ENCODE measurements at places on chromosomes 2 and 18.

DNA sequence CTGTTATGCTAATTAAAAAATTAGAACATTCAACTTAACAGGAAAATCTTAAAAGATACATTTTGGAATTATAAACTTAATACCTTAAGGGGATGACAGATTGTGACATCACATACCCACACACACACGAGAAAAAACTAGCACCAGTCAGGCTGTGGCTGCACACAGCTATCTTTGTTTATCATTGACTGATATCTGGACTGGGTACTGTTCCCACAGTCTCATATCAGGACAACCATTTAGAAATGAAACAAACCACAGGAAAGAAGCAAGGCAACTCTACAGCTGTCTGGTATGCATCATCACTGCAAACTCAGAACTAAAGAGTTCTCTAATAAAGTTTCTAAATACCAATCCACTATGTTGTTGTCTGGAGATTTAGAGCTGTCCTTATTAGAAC, 210.9 kb upstream of the SMAD7 start:
- no peak for DNase-seq

GRCh38 chr2:201786471-201786870, 5.7 kb upstream of the ALS2 start:
- DNase-seq = peak; percentile 35

DNA sequence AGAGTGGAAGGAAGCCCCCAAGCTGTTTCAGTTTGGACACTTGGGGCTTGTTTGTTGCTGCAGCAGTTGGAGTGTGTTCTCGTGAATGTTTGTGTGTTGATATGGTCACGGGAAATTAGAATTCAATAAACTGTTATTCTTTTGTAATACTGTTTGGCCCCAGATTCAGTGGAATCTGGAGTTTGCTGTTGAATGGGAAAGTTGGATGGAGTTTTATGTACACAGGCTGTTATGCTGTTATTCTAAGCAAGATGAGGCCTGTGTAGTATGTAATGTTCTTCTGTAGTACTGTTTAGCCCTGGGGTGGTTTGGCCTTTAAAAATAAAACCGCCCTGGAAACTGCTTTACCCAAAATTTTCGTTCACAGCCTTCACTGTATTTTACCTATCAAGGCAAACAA, 810.4 kb upstream of the HS6ST1 start:
- DNase-seq = no peak

DNA sequence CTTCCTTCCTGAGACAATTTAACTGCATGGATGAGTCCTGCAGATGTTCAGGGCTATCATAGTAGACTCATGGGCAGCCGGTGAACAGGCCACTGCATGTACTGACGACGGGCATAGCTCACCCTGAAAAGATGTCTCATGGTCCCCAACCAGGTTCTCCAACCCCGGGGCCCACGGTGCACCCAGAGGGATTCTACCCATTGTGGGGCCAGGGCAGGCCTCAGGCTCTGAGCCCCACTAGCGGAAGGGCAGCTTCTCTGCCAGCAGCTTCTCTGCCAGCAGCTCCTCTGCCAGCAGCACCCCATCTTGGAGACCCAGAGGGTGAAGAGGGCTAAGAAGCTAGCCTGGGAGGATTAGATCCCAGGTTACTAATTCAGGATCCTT, 3.2 kb upstream of the CNNM4 start:
- DNase-seq = no peak

- no peak for DNase-seq
Observed at GRCh38 chr2:186573531-186573930, 16.3 kb upstream of the ITGAV start.

DNA sequence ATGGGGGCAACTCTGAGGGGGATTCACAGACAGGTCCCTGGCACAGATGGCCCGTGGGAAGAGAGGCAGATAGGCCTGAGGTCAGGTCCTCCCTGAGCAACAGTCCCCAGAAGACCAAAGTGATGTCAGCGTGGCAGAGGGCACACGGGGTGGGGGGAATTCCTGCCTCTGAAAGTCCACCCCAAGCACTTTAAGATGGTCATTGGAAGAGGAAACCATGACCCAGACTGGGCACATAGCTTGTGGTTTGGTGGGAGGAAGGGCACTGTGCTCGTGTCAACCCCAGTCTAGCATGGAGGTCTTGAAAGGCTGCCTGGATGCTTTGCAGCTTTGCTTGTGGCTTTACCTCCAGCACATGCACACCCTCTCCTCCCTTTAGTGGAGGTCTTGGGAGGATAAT, 38.0 kb upstream of the SIX2 start:
- DNase-seq = no peak

DNA sequence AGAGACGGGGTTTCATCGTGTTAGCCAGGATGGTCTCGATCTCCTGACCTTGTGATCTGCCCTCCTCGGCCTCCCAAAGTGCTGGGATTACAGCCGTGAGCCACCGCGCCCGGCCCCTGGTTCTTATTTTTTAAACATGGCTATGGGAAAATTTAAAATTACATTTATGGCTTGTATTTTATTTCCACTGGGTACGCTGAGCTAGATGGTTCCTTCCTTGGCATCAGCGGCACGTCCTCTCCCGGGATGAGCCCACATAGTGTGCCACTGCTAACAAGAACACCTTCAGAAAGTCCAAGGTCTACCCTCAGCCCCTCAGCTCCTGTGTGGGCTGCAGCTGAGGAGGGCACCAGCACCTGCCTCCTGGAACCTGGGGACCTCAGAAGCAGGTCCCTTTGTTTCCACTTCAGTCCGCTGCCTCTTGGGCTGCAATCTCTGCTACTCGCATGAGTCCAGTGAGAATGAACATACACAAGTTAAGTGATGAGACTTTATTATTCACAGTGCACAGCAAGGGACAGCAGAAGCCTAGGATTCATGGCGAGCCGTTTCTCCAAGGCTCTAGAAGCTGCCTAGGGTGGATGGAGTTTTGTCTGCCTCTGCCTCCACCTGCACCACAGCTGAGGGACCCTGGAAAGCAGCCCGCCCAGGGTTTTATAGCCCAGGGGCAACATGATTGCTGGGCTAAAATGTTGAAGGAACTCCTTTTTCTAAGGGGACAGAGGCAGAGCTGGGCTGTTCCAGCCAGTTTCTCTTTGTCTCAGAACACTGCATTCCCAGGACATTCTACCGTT, 107.5 kb upstream of the TEX51 start:
- no peak for DNase-seq

DNA sequence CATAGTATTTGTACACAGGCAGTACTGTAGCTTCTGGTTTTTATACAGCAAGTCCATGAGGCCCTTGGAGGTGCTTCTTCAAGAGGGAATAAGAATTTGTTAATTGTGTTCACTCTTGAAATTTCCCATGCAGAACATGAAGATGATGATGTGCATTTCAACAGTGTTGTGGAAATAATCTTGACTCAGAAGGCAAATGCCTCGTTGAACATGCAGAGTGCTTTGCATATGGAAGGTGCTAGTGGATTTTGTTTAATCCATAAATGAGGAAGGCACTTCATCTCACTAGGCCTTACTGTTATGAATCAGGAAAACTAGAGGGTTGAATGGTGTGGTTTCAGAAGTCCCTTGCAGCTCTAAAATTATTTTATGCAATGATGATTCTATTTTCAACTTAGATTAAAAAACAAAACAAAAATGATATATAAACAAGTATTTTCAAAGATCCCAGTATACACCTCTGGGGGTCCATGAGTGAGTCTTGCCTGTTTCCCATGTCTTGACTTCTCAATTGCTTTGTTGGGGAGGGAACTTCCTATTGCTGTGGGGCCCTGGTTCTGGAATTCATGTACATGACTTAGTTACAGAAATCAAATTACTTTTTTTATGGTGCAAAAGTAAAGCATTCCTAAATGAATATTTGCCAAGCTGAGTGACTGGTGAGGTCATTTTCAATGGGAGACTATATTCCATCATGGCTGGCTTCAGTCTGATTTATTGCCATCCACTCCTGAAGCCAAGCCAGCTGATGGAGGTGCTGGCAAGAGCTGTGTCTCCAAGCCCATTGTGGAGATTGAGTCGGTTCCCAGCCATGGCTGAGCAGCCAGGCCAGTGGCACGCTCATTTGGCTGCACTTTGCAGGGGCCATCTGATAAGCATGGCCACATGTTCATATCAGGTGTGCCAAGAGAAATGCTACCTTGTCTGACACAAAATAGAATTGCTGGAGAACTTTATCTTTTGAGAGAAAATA, 56.5 kb downstream of the MGAT5 start:
- DNase-seq = peak; percentile 17

DNA sequence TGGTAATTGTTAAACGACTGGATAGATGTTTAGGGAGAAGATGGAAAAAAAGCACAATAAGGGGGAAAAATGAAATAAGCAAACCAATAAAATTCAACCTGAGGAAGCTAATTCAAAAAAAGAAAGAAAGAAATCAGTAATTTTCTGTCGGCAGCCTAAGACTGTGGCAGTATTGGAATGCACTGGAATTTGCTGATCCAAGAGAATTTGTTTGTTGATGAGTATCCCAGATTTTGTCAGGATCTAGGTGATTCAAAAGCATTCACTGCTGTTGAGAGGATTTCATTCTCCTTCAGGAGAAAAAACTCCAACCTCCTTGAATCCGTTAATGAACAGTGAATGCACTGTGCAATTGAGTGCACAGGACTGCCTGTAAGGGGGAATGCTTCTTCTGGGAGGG, 546.7 kb downstream of the CNTNAP5 start:
- no peak for DNase-seq

- no peak for DNase-seq
Observed at GRCh38 chr2:28053597-28053996, 163.1 kb downstream of the BABAM2 start.

- DNase-seq = no peak
Observed at GRCh38 chr2:38959938-38960608, 70.4 kb downstream of the ARHGEF33 start.

DNA sequence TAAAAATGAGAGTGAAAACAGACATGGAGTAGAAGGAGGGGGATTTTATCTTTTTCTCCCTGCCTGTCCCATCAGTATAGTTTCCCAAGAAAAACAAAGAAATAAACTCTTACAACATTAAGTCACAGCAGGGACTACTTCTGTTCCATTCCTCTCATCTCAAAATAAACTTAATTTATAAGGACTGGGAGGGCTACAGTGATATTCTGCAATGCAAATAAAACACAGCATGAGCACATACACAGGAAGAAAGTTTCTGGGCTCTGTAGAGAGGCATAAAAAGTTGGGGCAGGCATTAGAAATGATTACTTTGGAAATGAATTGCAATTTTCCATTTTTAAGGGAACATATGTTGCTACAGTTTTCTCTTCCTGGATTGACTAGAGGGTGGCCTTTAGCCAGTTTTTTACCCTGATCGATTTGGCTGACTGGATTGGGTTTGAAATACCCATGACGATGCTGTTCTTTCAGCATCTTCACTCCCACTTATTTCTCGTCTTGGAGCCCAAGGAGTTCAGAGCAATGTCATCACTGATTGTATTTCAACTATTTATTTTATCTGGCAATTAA, 157.1 kb downstream of the ACTR3 start:
- DNase-seq = no peak

GRCh38 chr2:96536445-96537065, at the start of gene ARID5A:
ARID5A (plus strand) TSS chr2:96536752; CDS start chr2:96536827, 75 bp downstream.
- DNase-seq = peak; percentile 92

Data from MG63 (cell line).